GM20000 (cell line): ENCODE measurements at places on chromosomes 7 and 10.

DNA sequence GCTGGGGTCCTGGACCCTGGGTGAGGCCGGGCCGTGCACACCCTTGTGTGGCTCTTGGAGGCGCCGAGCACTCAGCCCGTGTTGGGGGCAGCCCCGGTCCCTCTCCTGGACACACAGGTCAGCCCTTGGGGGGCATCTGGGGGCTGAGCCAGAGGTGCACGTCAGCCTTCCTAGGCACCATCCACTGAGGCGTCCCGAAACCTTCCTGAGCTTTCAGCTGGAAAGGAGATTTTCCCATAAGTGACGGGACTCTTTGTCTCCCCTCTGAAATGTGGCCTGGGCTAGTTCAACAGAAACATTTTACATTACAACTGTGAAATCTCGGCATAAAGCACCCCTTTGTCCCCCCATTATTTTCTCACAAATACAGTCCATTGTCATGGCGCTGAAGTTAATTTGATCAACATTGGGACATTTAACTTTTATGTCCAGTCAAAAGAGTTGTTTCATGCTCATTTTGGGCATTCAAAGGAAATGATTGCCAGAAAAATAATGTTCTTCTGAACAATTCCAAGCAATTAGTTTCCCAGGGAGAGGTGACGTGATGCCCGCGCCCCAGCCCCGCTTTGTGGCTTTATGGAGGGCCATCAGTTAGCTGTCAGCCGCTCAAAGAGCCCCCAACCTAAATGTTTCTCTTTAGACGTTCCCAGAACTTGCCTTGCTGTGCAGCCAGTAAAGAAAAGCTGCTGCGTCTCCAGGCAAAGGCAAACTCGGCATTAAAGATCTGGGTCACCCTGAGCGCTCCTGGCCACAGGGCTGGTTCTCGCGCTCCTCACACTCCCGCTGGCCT is 70.8 kb downstream of the NKX6-2 start:
- no peak for DNase-seq

GRCh38 chr7:104922182-104923009 is 91.6 kb upstream of the KMT2E start:
- DNase-seq, result no peak

- DNase-seq, result no peak
These were observed 428.9 kb downstream of the TNS3 start for GRCh38 chr7:47153058-47153457.

GRCh38 chr7:5183155-5183554 is 6.9 kb upstream of the WIPI2 start:
- no peak for DNase-seq

GRCh38 chr10:16545116-16545736 is 23.5 kb upstream of the C1QL3 start:
- DNase-seq, result peak; percentile 58

DNA sequence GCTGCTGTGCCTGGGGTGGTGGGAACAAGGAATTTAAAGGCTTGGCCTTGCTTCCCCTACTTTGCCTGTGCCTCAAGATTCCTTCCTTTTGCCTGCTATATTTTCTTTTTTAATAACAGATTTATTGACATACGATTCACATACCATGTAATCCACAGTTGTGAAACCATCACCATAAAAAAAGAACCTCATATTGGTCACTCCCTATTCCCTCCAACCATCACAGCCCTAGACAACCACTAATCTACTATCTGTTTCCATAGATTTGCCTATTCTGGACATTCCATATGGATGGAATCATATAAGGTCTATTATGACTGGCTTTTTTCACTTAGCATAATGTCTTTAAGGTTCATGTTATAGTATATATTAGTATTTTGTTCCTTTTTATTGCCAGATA is 59.3 kb upstream of the TRIM8 start:
- no peak for DNase-seq

GRCh38 chr10:73875139-73875475 is 752 bp upstream of the CAMK2G start:
- peak; percentile 64 for DNase-seq

GRCh38 chr7:47887016-47887640 is 61.1 kb downstream of the PKD1L1 start:
- no peak for DNase-seq

DNA sequence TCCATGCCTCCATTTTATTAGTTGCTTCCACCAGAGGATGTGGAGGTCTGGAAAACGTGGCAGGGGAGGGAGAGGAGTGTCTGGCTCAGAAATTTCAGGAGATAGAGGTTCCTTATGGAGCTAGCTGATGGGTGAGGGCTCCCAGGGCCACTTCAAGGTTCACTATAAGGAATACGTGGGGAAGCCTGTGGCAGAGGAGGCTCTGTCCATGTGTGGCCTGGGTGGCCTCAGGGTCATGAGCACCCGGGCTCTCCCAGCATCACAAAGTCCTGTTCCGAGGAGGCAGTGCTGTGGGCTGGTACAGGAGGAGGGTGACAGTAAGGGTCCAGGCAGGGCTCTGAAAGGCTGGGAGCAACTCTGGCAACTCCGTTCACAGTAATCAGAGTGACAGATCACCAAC is 24.6 kb downstream of the ARHGAP22 start:
- no peak for DNase-seq

DNA sequence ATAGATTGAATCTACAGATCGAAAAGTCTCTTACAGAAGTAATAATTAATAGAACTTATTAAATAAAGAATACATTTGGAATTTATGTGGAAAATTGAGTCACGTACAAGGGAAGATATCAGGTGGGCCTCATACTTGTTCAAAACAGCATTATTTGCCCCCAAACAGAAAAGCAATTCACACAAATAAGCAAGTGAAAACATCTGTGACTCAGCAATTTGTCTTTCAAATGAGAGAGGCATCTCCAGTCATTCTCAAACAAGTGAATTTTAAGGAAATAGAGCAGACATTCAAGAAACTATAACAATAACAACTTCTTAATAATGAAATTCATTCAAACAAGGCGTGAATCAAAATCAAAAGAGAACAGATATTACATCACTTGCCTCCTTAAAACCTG is 50.1 kb downstream of the SEMA3A start:
- DNase-seq, result no peak

- no peak for DNase-seq
These were observed 74.5 kb downstream of the VWDE start for GRCh38 chr7:12328888-12329770.

DNA sequence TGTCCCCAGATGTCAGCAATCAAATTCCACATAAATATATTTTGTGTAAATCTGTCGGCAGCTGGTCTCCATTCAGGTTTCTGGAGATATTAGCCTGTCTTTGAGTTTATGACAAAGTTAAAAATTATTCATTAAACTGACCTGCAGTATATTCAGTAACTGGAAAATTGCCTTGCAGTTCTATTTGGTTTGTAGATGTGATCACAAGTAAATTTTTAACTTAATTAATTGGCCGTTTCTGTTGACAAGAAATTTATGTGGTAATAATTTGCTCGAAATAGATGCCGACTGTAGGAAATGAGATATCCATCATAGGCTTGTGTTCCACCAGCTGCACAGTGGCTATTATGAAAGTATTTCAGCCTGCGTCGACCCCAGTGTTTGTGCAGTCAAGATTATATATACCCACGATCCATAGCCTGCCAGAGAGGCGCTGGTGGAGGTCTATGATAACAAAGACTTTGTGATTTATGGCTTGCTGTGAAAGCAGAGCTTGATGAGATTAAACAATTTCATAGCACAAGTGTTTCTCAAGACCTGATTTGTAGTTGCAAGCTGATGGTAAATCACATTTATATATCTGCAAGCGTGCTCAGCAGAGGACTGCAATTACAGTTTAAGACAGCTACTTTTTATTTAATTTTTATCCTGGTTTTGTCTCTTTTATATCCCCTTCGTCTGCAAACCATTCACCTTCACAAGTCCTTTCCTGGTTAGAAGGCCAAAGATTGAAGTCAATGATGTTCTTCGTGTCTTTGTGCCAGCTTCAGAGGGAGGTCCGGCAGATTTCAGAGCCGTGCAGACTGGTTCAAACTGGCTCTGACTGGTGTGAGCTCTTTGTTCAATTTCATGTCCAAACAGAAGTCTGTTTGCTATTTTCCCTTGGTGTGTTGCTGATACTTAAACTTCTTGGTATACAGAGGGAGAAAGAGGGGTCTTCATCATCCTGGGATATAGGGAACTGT is 850.9 kb downstream of the LRMDA start:
- no peak for DNase-seq

- no peak for DNase-seq
These were observed at the start of gene LIPM for GRCh38 chr10:88802523-88803285. TSS of gene LIPM (plus strand) at chr10:88802730. CDS start at chr10:88802897, 167 bp downstream.

DNA sequence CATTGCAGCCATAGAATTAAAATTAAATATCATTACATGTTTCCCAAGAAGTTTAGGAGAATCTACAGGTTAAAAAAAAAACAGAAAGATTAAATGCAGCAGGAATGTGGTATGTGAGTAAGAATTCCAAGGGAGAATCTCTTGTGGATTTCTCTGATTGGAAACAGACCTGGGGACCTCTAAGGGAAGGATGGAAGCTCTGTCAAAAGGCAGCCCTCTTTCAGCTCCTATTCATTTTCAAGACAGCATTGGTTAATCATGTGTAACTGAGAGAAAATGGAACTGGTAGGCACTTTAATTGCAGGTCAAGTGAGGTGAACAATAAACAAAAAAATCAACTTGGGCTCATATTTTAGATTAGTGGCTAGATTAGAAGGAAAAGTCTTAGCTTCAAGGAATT is 81.4 kb upstream of the MTPN start:
- DNase-seq, result no peak

DNA sequence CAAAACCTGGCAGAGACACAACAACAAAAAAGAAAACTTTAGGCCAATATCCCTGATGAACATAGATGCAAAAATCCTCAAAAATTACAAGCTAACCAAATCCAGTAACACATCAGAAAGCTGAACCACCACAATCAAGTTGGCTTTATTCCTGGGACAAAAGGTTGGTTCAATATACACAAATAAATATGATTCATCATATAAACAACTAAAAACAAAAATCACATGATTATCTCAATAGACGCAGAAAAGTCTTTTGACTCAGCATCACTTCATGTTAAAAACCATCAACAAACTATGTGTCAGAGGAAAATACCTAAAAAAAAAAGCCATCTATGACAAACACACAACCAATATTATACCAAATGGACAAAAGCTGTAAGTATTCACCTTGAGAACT is 283.5 kb downstream of the THSD7A start:
- DNase-seq, result no peak

DNA sequence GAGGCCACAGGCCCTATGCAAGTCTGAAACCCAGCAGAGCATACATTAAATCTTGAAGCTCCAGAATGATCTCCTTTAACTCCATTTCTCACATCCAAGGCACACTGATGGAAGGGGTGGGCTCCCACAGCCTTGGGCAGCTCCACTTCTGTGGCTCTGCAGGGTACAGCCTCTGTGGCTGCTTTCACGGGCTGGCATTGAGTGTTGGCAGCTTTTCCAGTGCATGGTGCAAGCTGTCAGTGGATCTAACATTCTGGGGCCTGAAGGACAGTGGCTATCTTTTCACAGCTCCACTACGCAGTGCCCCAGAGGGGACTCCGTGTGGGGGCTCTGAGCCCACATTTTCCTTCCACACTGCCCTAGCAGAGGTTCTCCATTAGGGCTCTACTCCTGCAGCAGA is 265.7 kb upstream of the MAGI2 start:
- no peak for DNase-seq

GRCh38 chr7:16348251-16348650 is 73.1 kb downstream of the CRPPA start:
- no peak for DNase-seq

DNA sequence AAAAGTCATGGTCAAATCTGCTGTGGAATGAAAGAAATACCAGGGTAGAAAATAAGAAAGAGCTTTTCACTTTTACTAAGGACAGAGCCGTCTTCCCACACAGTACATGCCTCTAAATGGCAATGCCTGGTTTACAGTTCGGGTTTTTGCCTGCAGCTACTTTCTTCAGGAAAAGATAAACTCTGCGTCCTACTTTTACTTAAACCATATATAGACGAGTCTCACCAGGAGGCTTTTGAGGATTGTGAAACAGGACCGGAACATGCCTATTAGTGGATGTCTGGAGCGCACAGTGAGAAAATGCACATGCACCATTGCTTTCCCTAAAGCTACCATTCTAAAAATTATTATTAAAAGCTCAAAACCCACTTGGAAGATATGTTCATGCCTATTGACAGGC is 70.5 kb downstream of the KLF6 start:
- DNase-seq, result no peak

GRCh38 chr10:77869626-77870420 is 56.7 kb downstream of the DLG5 start:
- no peak for DNase-seq

DNA sequence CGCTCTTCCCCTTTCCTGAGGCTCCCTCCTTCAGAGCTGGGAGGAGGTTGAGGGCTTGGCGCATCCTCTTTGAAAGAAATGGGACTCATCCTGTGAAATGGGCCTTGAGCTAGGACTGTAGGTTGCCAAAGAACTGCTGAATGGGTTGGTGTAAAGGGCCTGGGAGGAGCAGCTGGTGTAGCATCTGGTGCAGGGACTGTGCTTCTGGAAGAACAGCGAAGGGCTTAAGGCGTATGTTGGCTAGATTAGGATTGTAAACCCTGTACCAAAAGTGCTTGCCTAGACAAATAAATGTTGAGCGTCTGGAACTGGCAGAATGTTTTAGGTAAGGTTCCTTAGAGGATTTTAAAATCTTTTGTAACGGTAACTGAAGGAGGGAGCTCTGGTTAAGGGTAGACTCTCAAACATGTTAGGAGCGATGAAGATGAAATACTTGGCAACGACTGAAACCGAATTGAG is 563 bp downstream of the STAM start:
- DNase-seq, result no peak

DNA sequence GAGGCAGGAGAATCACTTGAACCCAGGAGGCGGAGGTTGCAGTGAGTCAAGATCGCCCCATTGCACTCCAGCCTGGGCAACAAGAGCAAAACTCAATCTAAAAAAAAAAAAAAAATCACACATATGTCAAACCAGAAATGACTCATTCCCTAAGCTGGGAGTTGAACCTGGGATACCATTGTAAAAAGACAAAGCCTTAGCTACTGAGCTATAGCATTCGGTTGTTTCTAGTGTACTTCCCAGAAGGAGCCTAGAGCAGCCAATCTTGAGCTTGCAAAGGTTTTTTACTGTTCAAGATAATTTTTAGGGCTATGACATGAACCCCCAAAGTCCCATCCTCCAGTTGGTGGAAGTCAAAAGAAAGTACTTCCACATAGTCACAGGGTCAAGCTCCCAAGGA is 87.9 kb downstream of the ZNF467 start:
- no peak for DNase-seq

- DNase-seq, result no peak
These were observed 137.4 kb upstream of the CDC14C start for GRCh38 chr7:48786951-48787350.

DNA sequence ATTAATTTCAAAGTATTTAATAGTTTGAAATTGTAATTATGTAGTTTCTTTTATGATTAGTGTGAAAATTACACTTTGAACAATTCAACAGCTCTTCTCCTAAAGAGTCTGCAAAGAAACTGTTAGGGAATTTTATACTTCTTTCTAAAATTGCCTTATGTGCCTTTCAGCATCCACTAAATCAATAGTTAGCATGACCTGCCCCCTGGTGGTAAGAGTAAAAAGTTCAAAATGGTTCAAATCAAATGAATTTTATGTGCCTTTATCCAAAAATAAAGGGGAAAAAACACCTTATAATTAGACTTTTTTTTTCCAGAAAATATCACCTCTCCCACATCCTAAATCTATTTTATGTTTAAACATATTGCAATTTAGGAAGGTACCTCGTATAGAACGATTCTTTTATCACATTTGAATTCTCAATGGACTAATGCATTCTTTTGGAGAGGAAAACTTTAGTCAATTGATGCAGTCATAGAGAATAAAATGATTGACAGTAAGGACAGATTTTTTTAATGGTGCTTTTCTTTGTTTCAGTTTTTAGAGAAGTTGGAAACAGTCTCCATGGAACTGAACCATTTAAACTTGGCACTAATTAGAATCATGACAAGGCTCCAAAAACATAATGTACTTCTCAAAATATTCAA is 163.7 kb downstream of the SEMA3D start:
- no peak for DNase-seq
